ENCODE measurements at places on chromosomes 2 and 18.

DNA sequence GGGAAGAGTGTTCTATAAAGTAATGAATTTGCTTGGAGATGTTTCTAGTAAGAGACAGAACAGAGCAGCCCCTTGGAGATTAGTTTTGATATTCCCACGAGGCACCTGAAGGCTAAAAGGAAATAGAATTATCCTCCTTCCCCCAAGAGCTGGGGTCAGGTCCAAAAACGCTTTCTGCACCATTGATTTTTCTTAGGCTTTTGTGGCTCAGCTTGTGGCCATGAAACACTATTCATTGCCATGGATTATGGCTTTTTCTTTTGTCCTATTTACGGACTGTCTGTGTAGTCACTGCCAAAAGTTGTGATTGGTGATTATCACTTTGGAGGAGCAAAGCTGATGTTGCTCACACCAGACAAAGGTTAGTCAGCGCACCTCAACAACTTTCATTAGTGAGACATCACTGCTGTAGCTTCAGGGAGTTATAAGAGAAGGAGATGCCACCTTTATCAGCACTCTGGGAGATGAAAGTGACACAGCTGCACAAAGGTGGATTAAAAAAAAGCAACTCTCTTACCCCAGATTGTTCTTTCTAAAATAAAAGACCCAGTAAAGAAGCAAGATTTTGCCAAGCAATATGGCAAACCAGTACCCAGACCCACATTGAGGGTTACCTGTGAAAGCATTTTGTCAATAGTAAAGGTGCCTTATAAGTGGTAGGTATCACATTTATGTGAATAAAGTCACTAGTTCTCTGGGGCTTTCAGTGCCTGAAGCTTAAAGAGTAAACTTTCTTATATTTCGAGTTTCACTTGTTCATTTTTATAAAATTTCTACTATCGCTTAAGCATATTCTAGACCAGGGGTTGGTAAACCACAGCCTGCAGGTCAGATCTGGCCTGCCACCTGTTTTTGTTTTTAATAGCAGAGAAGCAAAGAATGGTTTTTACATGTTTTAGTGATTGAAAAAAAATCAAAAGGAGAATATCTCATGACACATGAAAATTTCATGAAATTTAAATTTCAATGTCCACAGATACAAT is 10.6 kb downstream of the CXCR4 start:
- no peak for DNase-seq

DNA sequence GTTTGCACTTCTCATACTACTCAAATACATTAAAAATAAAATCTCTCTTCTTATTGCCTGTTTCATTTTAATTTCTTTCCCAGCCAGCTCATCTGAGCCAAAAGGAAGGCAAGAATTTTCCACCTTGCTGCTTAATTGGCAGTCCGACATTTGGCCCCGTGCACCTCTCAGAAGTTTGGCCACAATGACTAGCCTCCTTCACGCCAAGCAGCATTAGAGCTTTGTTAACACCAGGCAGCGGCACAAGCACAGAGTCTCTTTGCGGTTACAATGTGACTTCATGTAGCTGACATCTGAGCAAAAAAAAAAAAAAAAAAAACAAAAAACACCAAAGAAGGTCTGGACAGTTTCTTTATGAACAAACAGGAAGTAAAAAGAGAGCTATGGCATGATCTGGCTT is 248.9 kb downstream of the OSR1 start:
- DNase-seq = no peak

- no peak for DNase-seq
Measured at GRCh38 chr2:142901780-142902179, 24.3 kb downstream of the KYNU start.

DNA sequence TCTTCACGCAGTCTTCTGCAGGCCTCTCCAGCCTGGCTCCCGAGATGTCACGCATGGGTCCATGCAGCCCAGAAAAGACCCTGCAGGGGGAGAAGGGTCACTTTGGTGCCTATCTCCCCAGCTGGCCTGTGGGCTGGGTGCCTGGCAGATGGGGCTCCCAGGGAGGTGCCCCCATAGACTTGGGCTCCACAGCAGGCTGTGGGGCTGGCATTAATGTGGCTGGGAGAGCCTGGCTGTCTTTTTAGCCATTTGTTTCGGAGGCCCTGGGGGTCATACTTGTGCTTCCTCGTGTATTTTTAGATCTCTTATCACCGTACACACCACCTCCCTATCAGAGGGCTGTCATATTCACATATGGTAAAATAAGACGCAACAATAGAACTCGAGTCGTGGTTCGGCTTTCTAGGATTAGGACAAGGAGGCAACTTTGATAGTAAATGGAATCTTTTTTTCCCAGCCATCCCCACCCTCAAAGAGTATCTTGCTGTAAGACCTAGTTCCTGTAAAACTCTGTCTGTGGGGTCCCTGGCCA is 74.5 kb downstream of the LRRFIP1 start:
- peak; percentile 43 for DNase-seq

DNA sequence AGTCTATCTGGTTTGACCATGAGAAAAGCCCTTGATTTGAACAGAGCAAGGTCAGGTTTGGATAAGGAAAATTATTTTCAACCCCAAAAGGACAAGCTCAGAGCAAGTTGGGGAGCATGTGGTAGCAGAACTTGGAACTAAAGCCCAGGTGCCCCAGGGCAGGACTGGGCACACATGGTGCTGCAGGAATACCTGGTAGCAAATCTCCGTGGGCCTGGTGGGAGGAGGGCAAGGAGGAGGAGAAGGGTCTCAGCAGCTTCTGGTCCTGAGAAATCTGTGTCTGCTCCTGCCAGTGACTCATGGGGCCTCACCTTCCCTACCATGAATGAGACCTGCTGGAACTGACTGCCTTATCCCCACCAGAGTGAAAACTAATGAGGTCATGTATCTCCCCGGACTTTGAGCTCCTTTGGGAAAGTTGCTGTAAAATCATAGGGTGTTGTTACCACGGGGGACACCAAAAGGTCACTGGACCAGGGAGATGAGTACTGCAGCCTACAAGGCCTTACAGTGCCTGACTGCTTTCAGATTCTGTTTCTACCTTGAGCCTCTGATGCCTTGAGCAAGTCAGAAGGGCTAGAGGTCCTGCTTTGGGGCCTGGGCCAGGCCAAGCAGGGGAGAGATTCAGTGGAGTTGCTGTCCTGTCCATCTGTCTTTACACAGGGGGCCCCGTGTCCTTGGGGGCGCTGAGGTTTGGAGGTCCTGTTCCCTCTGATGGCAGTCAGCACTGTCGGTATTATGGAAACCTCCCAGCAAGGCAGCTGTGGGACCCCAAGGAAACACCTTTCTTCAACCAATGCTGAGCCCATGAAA is 304.0 kb downstream of the MYCN start:
- no peak for DNase-seq

GRCh38 chr2:120053891-120054290 is 41.0 kb downstream of the EPB41L5 start:
- DNase-seq = no peak

- DNase-seq = no peak
Measured at GRCh38 chr18:77086034-77086433, 46.5 kb downstream of the MBP start.
